Activated naive CD4-positive, alpha-beta T cell treated with anti-CD3 and anti-CD28 coated beads, Interleukin-2, amount 10 ng/mL, durations not matched to agents 7 days and 5 days (primary cell): ENCODE measurements at places on chromosomes 3 and 15.

DNA sequence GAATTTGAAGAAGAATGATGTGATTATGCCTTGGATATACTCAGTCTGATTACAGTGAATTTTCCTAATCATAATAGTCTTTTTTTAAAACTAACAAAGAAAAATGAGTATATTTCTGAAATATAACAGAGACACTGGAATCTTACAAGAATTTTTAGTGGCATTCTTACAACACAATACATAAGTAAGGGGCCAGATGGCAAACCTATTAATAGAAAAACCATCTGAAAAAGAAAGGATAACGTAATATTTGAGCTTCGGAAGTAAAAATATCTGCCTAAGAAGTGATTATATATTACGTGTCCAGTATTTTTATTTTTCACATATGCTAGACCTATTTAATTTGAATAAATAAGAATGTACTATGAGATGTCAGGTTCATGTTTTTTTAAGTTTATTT lies 452.8 kb downstream of the NAALADL2 start:
- no peaks in the 10 kb centered on the region for H3K4me1 ChIP-seq
- no peak overlapping the region for H3K27ac ChIP-seq
- no peaks in the 10 kb centered on the region for H3K27me3 ChIP-seq
- H3K36me3 ChIP-seq: no peaks in the 10 kb centered on the region
- DNase-seq: no peak

- no peaks in the 10 kb centered on the region for H3K27me3 ChIP-seq
- no peak for DNase-seq
- H3K27ac ChIP-seq: no peak overlapping the region
- no peak overlapping the region for H3K4me3 ChIP-seq
These were observed 35.6 kb upstream of the GPR160 start for GRCh38 chr3:170002231-170002630.

GRCh38 chr3:152558386-152558785 lies 276.5 kb upstream of the P2RY1 start:
- peaks cover 7% of the 10 kb centered on the region for H3K27me3 ChIP-seq
- no peak for DNase-seq
- H3K4me1 ChIP-seq: peaks cover 9% of the 10 kb centered on the region

- no peaks in the 10 kb centered on the region for H3K4me1 ChIP-seq
- no peaks in the 10 kb centered on the region for H3K36me3 ChIP-seq
- no peak overlapping the region for H3K4me3 ChIP-seq
These were observed 13.3 kb upstream of the SSUH2 start for GRCh38 chr3:8657804-8658305.

DNA sequence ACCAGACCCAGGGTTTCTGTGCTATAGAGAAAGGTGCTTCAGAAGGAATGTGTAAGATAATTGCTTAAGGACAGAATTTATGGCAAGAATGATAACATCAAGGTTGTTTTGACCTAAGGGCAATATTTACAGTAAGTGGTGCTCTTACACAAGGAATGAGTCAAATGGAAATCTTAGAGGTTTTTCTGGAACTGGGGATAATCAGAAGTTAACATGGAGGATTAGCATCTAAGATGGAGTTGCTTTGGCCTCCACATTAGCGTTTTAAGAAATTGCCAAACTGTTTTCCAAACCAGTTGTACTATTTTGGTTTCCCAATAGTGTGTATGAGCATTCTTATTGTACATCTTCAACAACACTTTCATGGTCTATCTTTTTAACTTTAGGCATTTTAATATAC lies 3.1 kb downstream of the WDR93 start:
- H3K4me1 ChIP-seq: peaks cover 19% of the 10 kb centered on the region
- peaks cover 29% of the 10 kb centered on the region for H3K27me3 ChIP-seq
- H3K4me3 ChIP-seq: no peak overlapping the region

DNA sequence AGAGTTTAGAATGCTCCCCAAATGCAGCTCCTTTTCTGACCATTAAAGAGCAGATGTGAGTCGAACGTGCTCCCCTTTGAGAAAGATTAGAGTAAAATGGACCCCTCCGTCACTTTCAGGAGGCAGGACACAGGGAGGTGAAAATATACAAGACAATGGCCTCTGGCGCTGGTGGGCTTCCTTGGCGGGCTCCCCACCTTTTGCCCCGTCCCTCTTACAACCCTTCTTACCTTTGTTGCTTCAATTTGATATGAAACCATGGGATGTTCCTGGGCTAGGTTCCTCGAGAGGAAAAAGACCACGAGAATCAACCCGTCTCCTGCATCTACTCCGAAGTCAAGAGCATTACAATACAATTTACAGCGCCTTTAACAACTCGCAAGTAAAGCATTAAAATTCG lies 214.2 kb downstream of the MEIS2 start:
- H3K27me3 ChIP-seq: peaks cover 83% of the 10 kb centered on the region
- H3K36me3 ChIP-seq: peaks cover 3% of the 10 kb centered on the region
- no peaks in the 10 kb centered on the region for H3K4me1 ChIP-seq
- DNase-seq: no peak
- no peak overlapping the region for H3K4me3 ChIP-seq
- H3K27ac ChIP-seq: no peak overlapping the region

- no peaks in the 10 kb centered on the region for H3K4me1 ChIP-seq
- no peak for DNase-seq
- H3K27ac ChIP-seq: no peak overlapping the region
- H3K4me3 ChIP-seq: no peak overlapping the region
- no peaks in the 10 kb centered on the region for H3K27me3 ChIP-seq
These were observed 287.8 kb upstream of the GOLIM4 start for GRCh38 chr3:168383573-168383972.
